ENCODE measurements at places on chromosomes 3 and 15.

DNA sequence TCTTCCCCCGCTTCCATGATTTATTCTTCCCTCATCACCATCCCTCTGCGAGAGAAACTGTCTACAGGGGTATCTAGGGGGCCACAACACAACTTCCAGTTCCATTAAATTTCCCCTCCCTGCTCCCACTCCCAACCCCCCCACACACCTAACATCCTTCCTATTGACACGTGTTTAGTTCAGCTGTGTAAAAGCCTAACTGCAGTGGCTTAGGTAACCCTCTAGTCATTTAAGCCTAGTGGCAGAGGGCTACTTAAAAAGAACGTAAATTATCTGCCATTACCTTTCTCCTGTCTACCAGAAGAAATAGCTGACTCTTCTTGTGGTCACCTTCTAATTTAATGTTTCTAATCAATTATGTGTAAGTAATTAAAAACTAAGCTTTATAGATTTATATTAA is 56.3 kb downstream of the ZNF148 start:
- no peak for DNase-seq

GRCh38 chr3:24426896-24427295 is 67.8 kb downstream of the THRB start:
- DNase-seq: no peak

GRCh38 chr3:119302697-119303551 is 8.7 kb downstream of the ARHGAP31 start:
- no peak for DNase-seq

GRCh38 chr3:66692766-66693150 is 191.9 kb upstream of the LRIG1 start:
- DNase-seq: no peak

DNA sequence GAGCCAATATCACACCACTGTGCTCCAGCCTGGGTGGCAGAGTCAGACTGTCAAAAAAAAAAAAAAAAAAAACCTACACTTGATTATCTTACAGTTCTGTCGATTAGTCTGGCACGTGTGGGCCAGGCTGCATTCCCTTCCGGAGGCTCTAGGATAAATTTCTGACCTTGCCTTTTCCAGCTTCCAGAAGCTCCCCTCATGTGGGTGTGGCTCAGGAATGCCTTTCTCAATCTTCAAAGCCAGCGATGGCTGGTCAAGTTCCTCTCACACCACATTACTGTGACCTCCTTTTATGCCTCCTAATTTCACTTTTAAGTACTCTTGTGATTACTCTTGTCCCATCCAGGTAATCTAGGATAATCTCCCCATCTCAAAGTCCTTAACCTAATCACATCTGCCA is 58.2 kb upstream of the DUT start:
- DNase-seq: no peak

GRCh38 chr3:16820485-16820884 is 64.3 kb upstream of the PLCL2 start:
- no peak for DNase-seq

Measured in activated naive CD8-positive, alpha-beta T cell treated with anti-CD3 and anti-CD28 coated beads, Interleukin-2, amount 50 U/mL, for 24 hours (primary cell).